ENCODE measurements at places on chromosomes 16 and 17.

GRCh38 chr16:30075503-30076275 is at the start of gene PPP4C:
Gene PPP4C (plus strand): TSS chr16:30075994. CDS start chr16:30076378, 384 bp downstream.
- peak; percentile 96 for DNase-seq

- no peak for DNase-seq
Measured at GRCh38 chr17:10761281-10761680, 31.5 kb upstream of the TMEM220 start.

DNA sequence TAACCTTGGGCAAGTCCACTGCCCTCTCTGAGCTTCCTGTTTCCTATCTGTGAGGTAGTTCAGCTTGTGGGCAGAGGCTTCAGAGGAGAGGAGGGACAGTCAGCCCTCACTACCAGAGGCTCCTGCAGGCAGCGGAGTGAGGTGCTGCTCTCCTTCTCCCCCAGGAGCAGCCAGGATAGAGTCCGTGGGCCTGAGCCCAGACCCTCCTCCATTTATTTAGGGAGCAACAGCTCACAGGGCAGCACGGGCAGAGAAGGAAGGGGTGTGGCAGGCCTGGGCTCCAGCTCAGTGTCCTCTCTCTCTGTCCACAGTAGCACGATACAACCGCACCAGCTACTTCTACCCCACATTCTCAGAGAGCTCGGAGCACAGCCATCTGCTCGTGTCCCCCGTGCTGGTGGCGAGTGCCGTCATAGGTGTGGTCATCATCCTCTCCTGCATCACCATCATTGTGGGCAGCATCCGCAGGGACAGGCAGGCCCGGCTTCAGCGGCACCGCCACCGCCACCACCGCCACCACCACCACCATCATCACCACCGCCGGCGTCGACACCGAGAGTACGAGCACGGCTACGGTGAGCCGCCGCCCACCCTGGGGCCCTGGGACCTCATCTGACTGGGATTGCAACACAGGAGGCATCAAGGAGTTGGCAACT is 42.3 kb downstream of the BEAN1 start:
- DNase-seq, result no peak

- DNase-seq, result no peak
Measured at GRCh38 chr17:77848257-77848656, 110.2 kb upstream of the TNRC6C start.

DNA sequence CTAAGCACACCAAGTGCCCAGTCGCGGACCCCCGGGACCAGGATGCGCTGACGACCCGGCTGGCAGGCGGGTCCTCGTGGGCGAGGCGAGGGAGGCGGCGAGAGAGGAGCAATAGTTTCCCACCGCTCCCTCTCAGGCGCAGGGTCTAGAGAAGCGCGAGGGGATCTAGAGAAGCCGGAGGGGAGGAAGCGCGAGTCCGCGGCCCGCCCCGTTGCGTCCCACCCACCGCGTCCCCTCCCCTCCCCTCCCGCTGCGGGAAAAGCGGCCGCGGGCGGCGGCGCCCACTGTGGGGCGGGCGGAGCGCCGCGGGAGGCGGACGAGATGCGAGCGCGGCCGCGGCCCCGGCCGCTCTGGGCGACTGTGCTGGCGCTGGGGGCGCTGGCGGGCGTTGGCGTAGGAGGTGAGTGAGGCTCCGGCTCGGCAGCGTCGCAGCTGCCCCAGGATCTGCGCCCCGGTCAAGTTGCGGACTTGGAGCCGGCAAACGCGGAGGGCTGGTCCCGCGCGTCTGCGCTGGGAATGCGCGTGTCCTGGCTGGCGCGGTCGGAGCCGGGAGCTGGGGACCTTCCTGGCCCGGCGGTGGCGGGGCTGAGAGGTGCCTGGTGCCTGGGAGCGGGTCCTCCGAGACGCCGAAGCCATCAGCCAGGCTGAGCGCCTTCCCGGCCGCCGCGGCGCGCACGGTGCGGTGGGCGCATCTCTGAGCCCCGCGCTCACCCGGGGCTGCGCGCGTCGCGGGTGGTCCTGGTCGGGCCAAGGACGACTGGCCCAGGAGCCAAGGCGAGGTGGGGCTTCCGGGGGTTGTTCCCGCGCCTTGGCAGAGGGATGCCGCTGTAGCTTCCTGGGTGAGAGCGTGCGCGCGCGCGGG is at the start of gene ITGB3:
TSS of gene ITGB3 (plus strand) at position 287 of the 862 bp plus-strand sequence. CDS start at position 322, 35 bp downstream.
- DNase-seq, result peak; percentile 78

GRCh38 chr17:43723697-43724359 is 34.8 kb downstream of the SOST start:
- no peak for DNase-seq

Data from activated CD4-positive, alpha-beta T cell treated with anti-CD3 and anti-CD28 coated beads for 36 hours (primary cell).